Inflammatory macrophage (primary cell): ENCODE measurements at places on chromosomes 11 and 22.

DNA sequence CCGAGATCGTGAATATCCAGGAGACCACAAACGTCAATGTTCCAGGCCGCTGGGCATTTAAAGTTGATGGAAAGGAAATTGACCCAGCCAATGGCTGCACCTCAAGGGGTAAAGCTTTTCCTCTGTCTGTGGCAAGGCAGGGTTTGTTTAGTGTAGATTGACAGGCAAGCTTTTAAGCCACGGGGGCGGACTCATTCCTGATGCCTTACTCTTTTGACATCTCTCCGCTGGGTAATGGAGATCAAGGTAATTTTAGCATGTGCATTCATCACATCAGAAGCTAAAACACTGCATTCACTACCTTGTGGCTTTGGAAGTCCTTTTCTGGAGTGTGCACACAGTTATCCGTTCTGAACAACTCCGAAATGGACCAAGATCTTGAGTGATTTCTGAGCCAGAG, 12.6 kb downstream of the TECTA start:
- DNase-seq: no peak

GRCh38 chr11:76587820-76588454, 82.6 kb downstream of the LRRC32 start:
- DNase-seq: no peak

GRCh38 chr11:92894197-92894596, 75.3 kb upstream of the MTNR1B start:
- DNase-seq: no peak

DNA sequence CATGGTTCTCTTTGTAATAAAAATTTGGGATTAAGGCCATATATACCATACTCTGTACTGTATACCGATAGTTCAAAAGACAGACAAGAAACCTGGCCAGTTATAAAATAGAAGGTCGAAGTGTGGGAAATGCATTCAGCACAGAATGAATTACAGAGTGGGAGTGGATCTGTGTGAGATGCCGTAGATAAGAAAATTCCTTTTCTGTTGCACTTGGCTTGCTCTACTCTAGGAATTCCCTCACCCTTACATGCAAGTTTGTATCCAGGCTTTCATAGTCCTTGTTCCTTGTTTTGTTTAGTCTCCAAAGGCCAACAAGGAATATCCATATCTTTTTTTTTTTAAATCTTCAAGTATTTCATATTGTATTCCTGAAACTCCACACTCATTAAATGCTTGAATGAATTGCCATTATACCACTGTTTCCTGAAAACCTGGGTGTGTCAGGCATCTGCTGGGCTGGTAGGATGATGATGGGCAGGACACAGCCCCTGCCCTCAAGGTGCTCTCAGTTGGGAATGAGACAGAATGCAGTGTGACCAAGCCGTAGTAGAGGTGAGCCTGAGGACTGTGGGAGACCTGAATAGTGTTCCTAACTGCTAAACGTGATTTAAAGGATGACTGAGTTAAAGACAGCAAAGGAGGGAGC, 53.5 kb downstream of the TEAD1 start:
- DNase-seq: no peak

- DNase-seq: no peak
These were observed 43.4 kb downstream of the SCUBE2 start for GRCh38 chr11:9047964-9048523.

DNA sequence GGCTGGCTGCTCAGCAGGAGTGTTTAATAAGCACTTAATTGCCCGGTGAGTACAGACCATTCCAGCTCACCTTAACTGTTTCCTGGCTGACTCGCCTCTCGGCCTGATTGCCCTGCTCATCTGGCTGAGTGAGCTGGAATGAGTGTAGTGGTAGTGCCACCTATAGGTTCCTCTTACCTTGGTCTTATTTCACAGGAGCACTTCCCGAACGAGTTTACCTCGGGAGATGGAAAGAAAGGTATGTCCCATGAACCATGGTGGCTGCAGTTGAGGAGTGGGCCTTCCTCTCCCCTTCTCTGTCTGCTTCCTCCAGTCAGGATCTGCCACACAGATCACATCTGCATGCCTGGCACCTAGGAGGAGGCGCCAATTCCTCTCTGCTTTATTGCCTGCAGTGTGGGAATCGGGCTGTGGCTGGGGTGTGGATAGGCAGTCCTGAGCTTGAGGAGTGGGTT, 26.7 kb downstream of the UPB1 start:
- DNase-seq: peak; percentile 46

DNA sequence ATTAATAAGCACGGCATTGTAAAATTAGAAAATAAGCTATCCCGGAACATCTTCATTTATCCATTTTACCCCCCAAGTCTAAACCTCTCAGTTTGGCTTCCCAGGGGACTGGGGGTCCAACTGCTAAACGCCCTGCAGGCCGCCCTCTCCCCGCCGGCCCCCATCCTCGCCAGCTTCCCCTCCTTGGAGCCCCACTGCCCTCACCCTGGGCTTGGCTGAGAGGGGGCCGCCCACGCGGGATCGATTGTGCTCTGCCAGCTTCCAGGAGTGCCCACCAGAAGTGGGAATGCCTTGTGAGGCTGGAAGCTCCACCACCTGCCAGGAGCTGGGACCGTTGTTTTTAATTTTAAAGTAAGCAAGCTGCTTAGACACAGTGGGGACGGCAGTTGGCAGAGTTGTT, 353.5 kb downstream of the TBC1D22A start:
- no peak for DNase-seq

GRCh38 chr11:117565709-117566108, 231.3 kb downstream of the DSCAML1 start:
- no peak for DNase-seq

- no peak for DNase-seq
These were observed 202.1 kb downstream of the ADAMTS15 start for GRCh38 chr11:130650456-130651030.

- no peak for DNase-seq
These were observed 21.5 kb upstream of the POU2AF1 start for GRCh38 chr11:111400595-111400994.

GRCh38 chr11:116972691-116973090, 125.5 kb downstream of the SIK3 start:
- DNase-seq: peak; percentile 81

GRCh38 chr11:88171982-88172381, 3.3 kb downstream of the RAB38 start:
- DNase-seq: no peak

DNA sequence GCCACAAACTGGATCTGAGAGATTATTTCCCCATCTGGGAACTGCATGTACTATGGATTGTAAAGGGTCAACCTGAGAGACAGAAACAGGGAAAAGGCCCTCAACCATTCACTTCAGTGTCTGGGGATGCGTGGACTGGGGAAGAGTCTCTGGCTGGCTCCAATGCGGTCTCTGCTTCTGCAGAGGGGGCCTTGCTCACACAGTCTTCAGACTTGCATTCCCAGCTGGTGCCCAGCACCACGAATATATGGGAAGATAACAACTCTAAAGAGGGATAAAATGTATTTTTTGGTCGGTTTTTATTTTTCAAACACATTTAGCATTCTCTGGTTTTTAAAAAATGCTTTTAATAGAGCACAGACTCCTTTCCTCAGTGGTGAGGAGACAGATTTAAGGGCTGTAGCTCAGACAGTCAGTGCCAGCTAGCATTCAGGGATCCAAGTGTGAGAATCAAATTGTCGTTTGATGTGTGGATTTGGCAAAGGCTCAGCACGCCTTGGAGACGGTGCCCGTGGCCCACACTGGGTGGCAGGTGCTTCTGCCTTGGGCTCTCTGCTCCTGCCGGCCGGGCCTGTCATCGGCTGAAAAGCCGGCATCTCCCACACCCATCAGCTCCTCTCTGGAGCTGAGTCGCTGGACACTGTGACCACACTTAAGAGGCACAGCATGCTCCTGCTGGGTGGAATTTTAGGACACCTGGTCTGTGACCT, 8.0 kb upstream of the EFCAB6 start:
- DNase-seq: no peak

- no peak for DNase-seq
These were observed 73.2 kb downstream of the CCDC81 start for GRCh38 chr11:86447763-86448480.

DNA sequence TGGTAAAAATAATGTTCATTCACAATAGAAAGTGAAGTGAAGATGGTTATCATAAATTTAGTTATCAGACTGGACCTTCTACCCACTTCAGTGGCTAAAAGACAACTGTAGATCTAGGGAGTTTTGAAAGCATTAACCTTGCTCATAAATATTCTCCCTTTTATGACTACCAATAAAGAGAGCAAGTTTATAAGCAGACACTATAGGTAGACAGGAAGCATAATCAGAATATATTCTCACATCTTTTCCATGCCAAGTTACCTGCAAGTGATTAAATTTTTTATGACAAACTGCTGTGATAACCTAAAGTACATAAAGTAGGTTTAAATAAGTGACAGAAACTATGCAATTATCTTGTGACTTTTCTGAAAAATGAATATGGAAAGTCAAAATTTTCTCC, 62.5 kb downstream of the LUZP2 start:
- DNase-seq: no peak

GRCh38 chr11:120798854-120799253, 225.0 kb upstream of the TBCEL start:
- no peak for DNase-seq

DNA sequence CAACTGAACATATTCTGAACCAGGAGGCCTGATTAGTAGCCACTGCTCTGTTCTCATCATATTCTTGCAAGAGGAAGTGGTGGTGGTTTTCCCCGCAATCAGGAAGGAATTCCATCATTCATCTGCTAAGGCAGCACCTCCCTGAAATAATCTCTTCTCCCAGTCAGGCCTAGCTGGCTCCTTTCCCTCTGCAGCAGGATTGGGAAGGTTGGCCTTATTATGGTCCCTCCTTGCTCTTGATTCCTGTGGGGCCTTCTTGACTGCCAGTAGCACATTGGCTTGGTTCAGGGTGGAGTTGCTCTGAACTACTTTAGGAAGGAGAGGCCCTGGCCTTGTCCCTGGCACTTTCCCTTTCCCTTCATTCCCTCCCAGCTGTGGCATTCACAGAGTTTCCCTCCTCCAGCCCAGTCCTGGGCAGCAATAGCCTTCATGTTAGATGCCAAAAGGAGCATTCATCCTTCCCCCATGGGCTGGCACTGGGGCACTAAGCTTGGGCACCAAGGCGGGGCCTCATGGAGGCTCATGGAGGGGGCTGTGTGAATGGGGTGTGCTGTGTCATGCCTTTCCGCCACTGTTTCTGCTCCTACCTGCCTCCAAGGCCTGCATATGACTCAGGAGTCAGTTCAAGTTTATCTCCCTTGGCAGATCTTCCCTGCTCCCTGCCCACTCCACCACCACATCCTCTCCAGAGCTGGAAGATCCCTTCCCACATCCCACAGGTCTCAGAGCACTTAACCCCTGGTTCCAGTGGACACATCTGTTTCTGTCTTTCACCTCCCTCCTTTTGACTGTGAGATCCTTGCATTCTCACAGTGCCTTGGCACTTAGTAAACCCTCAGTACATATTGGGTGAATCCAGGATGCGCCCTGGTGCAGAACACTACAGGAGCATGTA, 27.6 kb upstream of the CD44 start:
- peak; percentile 59 for DNase-seq

GRCh38 chr11:66115638-66116301, 45.7 kb downstream of the PACS1 start:
- DNase-seq: no peak

GRCh38 chr11:16027621-16028020, 328.7 kb downstream of the SOX6 start:
- no peak for DNase-seq

- no peak for DNase-seq
These were observed 724.2 kb downstream of the BRD1 start for GRCh38 chr22:49103314-49104059.

GRCh38 chr11:96122601-96123074, 198.7 kb upstream of the MTMR2 start:
- no peak for DNase-seq
